ENCODE measurements at places on chromosomes 7 and 10.

GRCh38 chr7:131040467-131040932, 287.2 kb upstream of the MKLN1 start:
- peak; percentile 76 for DNase-seq

- DNase-seq: no peak
Measured at GRCh38 chr7:73504017-73504416, 18.1 kb downstream of the BAZ1B start.

- no peak for DNase-seq
Measured at GRCh38 chr7:32298408-32299132, 191.6 kb downstream of the LSM5 start.

GRCh38 chr10:110430340-110431273, 67.1 kb upstream of the DUSP5 start:
- no peak for DNase-seq

DNA sequence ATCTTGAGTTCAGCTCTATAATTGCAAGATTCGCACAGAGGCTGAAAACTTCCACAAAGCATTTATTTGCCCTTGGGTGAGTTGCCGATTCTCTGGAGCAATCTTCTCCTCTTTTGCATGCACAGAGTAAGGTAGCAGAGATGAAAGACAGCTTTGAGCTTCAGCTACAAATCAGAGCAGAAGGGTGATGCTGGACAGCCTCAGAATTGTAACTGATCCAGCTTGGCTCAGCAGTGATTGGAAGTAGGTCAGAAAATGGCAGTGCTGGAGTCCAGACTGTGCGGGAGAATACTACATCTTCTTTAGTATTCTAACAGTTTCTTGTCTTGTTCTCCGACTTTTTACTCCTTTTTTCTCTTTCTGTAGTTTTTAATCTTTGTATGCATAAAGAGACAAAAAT, 55.4 kb upstream of the CDC14C start:
- no peak for DNase-seq

DNA sequence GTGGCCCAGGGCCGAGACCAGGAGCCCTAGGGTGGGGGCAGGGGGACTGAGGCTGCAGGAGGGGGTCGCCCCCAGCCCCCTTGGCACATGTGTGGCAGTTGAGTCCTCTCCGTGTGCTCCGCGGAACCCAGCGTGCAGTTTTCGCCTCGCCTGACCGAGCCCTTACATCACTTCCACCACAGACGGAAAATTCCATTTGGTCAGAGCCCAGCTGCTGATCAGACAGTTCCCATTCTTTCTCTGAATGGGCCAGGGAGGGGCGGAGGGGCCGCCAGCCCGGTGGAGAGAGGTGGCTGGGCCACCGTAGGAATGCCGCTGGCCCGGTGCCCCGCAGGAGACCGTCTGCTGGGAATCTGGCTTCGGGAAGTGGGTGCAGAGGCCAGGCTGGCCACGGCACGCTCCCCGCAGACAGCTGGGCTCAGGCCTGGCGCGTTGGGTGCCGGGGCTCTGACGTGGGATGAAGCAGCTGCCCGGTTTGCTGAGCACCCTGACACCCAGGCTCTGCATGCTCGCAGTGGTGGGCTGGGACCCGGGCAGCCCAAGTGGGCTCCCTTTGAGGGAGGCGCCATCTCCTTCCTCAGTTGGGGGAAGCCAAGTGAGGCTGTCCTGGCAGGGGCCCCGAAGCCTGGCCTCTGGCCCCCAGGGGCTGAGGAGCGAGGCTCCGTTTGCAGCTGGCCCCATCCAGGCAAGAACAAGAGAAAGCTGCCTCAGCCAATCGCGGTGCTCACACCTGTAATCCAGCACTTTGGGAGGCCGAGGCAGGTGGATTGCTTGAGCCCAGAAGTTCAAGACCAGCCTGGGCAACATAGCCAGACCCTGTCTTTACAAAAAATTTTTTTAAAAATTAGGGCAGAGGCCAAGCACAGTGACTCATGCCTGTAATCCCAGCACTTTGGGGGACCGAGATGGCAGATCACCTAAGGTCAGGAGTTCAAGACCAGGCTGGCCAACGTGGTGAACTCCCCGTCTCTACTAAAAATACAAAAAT, 9.9 kb downstream of the TTYH3 start:
- no peak for DNase-seq

DNA sequence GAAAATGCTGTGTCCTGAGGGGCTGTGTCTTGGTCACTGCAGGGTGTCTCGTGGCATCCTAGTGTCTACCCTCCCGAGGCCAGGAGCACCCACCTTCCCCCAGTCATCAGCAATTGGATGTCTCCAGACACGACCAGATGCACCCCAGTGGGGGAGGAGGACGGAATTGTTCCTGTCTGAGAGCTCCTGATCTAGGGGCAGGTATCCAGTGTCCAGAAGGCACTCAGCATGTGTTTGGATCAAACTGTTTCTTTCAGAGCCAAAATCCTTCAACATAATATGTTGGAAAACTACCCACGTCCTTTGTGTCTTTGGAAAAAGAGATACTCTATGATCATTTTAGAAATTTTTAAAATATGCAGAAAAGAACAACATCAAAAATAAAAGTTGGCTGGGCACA, 16.9 kb downstream of the PRKRIP1 start:
- DNase-seq: no peak

GRCh38 chr10:132977807-132978206, 35.4 kb upstream of the CFAP46 start:
- DNase-seq: no peak

- DNase-seq: no peak
Measured at GRCh38 chr7:90816511-90817142, 220.5 kb downstream of the CDK14 start.

DNA sequence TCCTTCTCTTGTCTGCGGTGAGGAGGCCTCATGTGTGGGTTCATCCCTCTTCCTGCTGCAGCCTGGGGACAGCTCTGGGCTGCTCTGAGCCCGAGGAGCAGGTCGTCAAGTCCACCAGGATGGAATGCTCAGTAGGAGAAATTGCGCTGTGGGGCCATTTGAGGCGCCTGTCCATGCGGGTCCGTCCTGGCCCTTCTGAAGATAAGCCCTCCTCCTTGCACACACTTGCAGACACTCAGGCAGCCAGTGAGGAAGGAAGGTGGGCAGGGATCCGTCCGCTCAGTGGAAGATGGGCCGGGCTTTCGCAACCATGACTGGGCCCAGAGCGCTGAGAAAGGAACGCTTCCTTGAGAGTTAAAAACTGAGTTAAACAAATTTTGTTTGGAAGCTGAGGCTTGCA, 356.8 kb downstream of the GLRX3 start:
- no peak for DNase-seq

- DNase-seq: no peak
Measured at GRCh38 chr10:97764519-97764931, 7.3 kb downstream of the SFRP5 start.
